Cardiac ventricle fibroblast (primary cell): ENCODE measurements at places on chromosomes 12 and 14. TPM values are rescaled to one million over a fixed set of nuclear protein-coding genes. Genes with fewer than 3 reads are reported as not detected.

The KRAS gene
- total RNA-seq: 8.5 and 9.1 TPM in 2 replicates

The KRT71 gene
- not detected in 2 replicates for total RNA-seq

The TMPRSS12 gene
- not detected in 2 replicates for total RNA-seq

The EPS8 gene
- 180 and 188 TPM in 2 replicates for total RNA-seq

The FNTB gene
- 9.3 and 9.7 TPM in 2 replicates for total RNA-seq

The FITM1 gene
- total RNA-seq: 0.20 TPM in 1 of 2 replicates, not detected in the other

The IFNG gene
- total RNA-seq: not detected in 2 replicates

The CCDC177 gene
- 0.20 TPM in 1 of 2 replicates, not detected in the other for total RNA-seq

The DNAH10 gene
- total RNA-seq: 0.19 and 0.24 TPM in 2 replicates

The ANKRD33 gene
- 0.44 TPM in 1 of 2 replicates, not detected in the other for total RNA-seq

The PDZRN4 gene
- not detected in 2 replicates for total RNA-seq

The TSPAN8 gene
- total RNA-seq: 0.59 and 1.00 TPM in 2 replicates

The PTPN21 gene
- total RNA-seq: 8.1 and 8.5 TPM in 2 replicates

The EXOC5 gene
- total RNA-seq: 27.6 and 28.9 TPM in 2 replicates

The TRPV4 gene
- 2.6 TPM in 2 replicates for total RNA-seq

The PAPLN gene
- 33.1 and 35.6 TPM in 2 replicates for total RNA-seq

The KNTC1 gene
- total RNA-seq: 3.9 and 4.5 TPM in 2 replicates

The SMOC1 gene
- 0.64 and 1.8 TPM in 2 replicates for total RNA-seq

The DTX1 gene
- 1.4 and 2.5 TPM in 2 replicates for total RNA-seq

The HOXC4 gene
- 0.05 TPM in 1 of 2 replicates, not detected in the other for total RNA-seq

The FAR2 gene
- total RNA-seq: 5.6 and 7.3 TPM in 2 replicates

The CLEC14A gene
- total RNA-seq: 57.4 and 60.1 TPM in 2 replicates

The TAS2R14 gene
- 0.98 and 1.6 TPM in 2 replicates for total RNA-seq

The PLA2G1B gene
- total RNA-seq: not detected in 2 replicates

The OAS2 gene
- 8.3 and 8.4 TPM in 2 replicates for total RNA-seq

The OTUB2 gene
- total RNA-seq: 0.81 and 0.98 TPM in 2 replicates

The P2RX7 gene
- total RNA-seq: not detected in 2 replicates

The ADAM20 gene
- total RNA-seq: 0.24 and 0.25 TPM in 2 replicates

The TAC3 gene
- total RNA-seq: not detected in 2 replicates

The MYH6 gene
- total RNA-seq: not detected in 2 replicates

The FOXN4 gene
- total RNA-seq: not detected in 2 replicates

The CACNA1C gene
- 8.2 and 9.9 TPM in 2 replicates for total RNA-seq

The ZC2HC1C gene
- total RNA-seq: 0.24 TPM in 1 of 2 replicates, not detected in the other

The CFAP251 gene
- total RNA-seq: 0.62 and 3.4 TPM in 2 replicates

The PTPRO gene
- 0.10 TPM in 1 of 2 replicates, not detected in the other for total RNA-seq

The CD69 gene
- total RNA-seq: not detected in 2 replicates

The RNASE4 gene
- total RNA-seq: 100.0 and 133 TPM in 2 replicates

The ASIC1 gene
- 20.7 and 30.7 TPM in 2 replicates for total RNA-seq

The PTGER2 gene
- total RNA-seq: 5.6 and 7.1 TPM in 2 replicates

The SPX gene
- 1.9 TPM in 1 of 2 replicates, not detected in the other for total RNA-seq

The CBLN3 gene
- total RNA-seq: 6.6 and 15.3 TPM in 2 replicates

The TBC1D30 gene
- total RNA-seq: 1.00 and 1.0 TPM in 2 replicates

The KRT75 gene
- not detected in 2 replicates for total RNA-seq

The GPRC5A gene
- total RNA-seq: 2.2 and 2.6 TPM in 2 replicates

The IFT43 gene
- total RNA-seq: 29.1 and 31.5 TPM in 2 replicates

The VRTN gene
- not detected in 2 replicates for total RNA-seq

The DAO gene
- total RNA-seq: not detected in 2 replicates

The SERPINA6 gene
- 3.5 TPM in 1 of 2 replicates, not detected in the other for total RNA-seq

The C12orf75 gene
- 1.8 and 3.4 TPM in 2 replicates for total RNA-seq

The ACSM4 gene
- total RNA-seq: not detected in 2 replicates

The BEST3 gene
- total RNA-seq: not detected in 2 replicates

The PLEKHG7 gene
- total RNA-seq: 0.06 TPM in 1 of 2 replicates, not detected in the other

The GPRC5D gene
- total RNA-seq: not detected in 2 replicates

The NTS gene
- total RNA-seq: not detected in 2 replicates

The ZNF219 gene
- total RNA-seq: 17.3 and 20.2 TPM in 2 replicates

The TBX3 gene
- total RNA-seq: 6.5 and 7.4 TPM in 2 replicates

The CELA1 gene
- not detected in 2 replicates for total RNA-seq

The GLT8D2 gene
- total RNA-seq: 71.8 and 79.5 TPM in 2 replicates

The CDKN1B gene
- total RNA-seq: 34.2 and 36.3 TPM in 2 replicates
